ENCODE measurements at places on chromosomes 2 and 18.

- DNase-seq, result no peak
Measured at GRCh38 chr2:67075530-67076238, 321.4 kb upstream of the ETAA1 start.

- no peak for DNase-seq
Measured at GRCh38 chr18:2969695-2970094, 43.2 kb downstream of the LPIN2 start.

- DNase-seq, result no peak
Measured at GRCh38 chr18:10659000-10659399, 133.2 kb downstream of the NAPG start.

DNA sequence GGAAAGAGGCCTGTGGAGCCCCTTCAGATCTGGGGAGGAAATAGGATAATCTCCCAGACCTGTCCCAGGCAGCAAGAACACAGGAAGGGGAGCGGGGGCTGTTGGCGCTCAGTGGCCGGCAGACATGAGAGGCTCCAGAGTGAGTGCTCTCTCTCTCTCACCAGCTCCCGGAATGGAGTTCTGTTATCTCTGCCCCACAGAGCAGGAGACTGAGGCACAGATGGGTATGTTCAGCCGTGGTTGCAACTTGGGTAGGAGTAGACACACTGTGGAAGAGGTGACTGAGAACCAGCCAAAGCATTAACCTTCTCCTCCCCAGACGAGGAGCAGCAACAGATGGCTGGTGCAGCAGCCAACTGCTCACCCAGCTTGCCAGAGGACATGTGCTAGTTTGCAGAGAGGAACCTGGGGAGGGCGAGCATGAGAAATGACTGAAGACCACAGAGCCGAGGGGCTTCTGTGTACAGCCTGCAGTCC lies 82.0 kb downstream of the NRP2 start:
- no peak for DNase-seq

DNA sequence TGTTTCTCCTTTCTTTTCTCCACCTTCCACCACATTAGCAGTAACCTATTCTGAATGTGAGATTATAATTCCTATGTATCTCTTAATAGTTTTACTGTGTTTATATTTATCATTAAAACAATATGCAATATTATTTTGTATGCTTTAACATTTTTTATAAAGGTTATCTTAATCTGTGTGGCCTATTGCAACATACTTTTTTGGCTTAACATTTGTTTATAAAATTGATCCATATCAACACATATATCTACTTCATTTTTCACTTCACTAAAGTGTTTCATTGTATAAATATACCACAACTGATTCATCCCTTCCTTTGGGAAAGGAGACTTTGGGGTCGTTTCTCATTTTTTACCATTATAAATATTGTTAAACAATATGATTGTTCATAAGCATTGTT lies 48.6 kb downstream of the ATP9B start:
- no peak for DNase-seq

GRCh38 chr2:108542071-108542470 lies 7.8 kb downstream of the LIMS1 start:
- peak; percentile 68 for DNase-seq

DNA sequence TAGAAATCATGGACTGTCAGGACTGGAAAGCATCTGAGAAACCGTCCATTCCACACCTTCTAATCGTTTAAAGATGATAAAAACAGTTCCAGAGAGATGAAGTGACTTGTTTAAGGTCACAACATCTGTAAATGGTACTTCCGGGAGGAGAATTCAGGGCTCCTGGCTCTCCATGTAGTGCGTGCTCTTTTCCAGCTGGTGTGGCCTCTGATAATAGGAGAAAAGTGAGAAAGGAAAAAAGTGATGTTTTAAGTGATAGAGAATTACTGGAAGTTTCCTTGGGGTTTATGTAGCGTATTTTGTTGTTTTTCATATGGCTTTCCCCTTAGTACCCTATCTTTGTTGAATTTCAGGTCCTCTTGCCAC lies 663 bp downstream of the C2orf49 start:
- DNase-seq, result no peak

Measured in fibroblast of the aortic adventitia (primary cell).